Kidney epithelial cell (primary cell): ENCODE measurements at places on chromosomes 1 and 21.

DNA sequence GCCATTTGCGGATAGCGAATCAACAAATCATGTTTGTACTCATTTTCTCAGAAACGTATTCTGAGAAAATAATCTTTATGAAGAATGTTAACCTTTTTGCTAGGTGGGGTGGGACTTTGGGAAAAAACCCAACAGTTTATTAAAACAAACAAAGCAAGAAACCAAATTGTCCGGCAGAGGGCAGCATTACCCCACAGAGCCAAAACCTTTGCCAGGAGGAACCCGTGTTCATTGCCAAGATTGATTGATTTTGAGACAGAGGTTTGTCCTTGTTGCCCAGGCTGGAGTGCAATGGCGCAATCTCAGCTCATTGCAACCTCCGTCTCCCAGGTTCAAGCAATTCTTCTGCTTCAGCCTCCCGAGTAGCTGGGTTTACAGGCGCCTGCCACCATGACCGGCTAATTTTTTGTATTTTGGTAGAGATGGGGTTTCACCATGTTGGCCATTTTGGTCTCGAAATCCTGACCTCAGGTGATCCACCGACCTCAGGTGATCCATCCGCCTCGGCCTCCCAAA lies 70.8 kb upstream of the RHOU start:
- peak; percentile 19 for DNase-seq

DNA sequence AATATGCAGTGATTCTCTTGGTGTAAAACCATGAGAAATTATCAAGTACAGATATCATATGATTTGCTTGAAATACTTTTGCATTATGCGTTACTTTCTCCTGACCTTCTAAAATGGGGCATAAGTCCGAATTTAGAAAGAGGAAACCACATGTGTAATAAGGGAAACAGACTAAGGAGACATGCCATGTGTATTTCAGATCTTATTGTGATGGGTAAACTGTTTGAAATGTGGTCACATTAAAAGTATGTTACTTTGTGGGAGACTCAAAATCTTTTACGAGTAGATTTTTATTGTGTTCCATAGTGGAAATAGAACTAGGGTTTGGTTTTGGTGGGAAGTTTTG lies 173.0 kb downstream of the NFIA start:
- no peak for DNase-seq

GRCh38 chr21:15088488-15088887 lies 23.7 kb upstream of the NRIP1 start:
- peak; percentile 37 for DNase-seq

DNA sequence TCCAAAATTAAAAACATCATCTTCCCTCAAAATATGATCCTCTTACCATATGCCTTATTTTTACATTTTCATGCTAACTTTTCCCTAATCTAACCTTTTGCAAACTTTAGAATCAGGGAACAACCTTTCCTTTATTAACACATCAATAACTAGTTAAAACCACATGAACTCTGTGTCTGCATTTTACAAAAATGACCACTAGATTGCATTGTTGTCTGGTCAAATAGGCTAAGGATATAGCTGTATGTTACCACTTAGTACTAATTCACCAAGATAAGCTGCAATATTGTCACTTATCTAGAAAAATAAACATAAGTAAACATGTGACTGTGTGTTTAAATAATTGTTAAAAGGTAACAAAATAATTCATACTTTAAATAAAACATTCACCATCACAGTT lies 82.3 kb downstream of the DENND1B start:
- no peak for DNase-seq

DNA sequence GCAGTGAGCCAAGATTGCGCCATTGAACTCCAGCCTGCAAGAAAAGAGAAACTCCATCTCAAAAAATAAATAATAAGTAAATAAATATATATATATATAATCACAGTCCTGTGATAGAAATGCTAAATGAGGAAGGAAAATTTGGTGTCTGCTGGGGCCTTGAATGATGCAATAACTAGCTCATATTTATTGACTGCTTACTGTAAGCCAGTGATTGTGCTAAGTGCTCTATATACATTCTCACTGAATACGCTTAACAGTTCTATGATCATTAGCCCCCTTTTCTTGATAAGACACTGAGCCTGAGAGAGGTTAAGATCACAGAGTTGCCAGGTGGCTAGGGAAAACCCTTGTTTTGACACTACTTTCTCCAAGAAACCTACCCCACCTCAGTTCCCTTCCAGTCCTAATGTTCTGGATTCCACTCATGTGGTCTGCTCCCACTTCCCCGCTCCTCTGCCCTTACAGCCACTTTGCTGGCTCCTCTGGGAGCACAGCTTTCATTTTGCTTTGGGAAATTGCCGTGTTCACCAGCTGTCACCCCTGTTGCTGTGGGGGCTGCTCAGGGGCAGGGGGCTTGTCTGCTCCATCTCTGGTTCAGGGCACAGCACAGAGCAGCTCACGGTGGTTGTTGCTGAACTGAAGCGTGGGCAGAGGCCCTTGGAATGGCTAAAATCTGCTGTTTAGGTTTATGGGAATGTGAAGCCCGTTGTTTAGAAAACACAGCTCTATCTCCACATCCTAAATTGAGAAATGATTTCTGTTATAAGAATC lies 2.5 kb upstream of the BMP8A start:
- DNase-seq: no peak

GRCh38 chr1:67230539-67230938 lies 64.3 kb downstream of the IL23R start:
- no peak for DNase-seq

GRCh38 chr1:226748306-226748705 lies 9.2 kb upstream of the ITPKB start:
- DNase-seq: no peak

DNA sequence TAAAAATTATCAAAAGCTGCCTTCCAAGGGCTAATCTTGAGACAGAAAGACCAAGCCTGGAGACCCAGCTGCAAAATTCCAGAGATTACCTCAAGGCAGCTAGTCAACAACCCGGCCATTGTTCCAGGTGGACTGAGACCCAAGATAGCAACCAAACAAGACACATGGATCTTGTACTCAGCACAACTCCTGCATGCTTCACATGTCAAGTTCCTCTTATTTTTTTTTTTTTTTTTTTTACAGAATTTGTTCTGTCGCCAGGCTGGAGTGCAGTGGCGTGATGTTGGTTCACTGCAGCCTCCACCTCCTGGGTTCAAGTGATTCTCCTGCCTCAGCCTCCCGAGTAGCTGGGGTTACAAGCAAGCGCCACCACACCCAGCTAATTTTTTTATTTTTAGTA lies 40.1 kb downstream of the CD2 start:
- DNase-seq: no peak
